ENCODE measurements at places on chromosomes 6 and 20. TPM values are rescaled to one million over a fixed set of nuclear protein-coding genes. Genes with fewer than 3 reads are reported as not detected.

THBD gene
- 0.11 TPM for total RNA-seq

CDH4 gene
- total RNA-seq = 5.7 TPM

IL17F gene
- total RNA-seq = not detected

ARMH2 gene
- not detected for total RNA-seq

MUCL3 gene
- total RNA-seq = not detected

PPP1R3G gene
- 1.6 TPM for total RNA-seq

PLA2G7 gene
- total RNA-seq = not detected

TMEM200A gene
- total RNA-seq = 73.0 TPM

SUPT3H gene
- 7.7 TPM for total RNA-seq

POU3F2 gene
- not detected for total RNA-seq

DNA sequence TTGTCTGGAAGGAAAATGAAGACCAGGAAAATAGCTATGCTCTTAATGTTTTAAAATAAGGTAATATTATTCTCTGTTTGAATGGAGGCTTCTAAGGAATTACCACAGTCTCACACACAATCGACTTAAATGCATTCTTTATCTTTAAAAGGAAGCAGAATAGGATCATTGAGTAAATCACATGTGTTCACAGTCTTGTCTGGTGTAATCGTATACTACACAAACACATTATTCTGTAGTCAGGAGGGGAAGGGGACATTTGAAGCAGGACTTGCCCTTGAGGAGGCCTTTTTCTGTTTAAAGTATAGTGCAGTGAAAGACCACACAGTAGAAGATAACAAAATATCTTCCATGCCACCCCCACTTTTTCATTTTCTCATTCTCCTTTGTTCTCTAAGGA lies 20.6 kb upstream of the REV3L start:
- peaks cover 13% of the 10 kb centered on the region for H3K36me3 ChIP-seq
- DNase-seq = no peak
- peaks cover 15% of the 10 kb centered on the region for H3K4me1 ChIP-seq
- H3K4me3 ChIP-seq = no peak overlapping the region
- no peaks in the 10 kb centered on the region for H3K27me3 ChIP-seq

DNA sequence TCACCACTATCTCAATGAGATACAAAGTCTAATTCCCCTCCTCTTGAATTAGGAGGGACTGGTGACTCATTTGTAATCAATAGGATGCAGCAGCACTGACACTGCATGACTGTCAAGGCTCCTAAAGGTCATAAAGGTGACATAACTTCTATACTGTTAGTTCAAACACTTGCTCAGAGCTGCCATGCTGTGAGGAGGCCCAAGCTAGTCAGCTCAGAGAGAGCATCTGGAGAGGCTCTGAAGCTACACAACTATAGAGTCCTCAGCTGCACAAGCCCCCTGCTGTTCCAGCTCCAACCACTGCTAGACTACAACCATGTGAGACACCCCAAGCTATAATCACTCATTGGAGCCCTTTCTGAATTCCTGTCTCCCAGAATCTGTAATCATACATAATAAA lies 17.0 kb upstream of the HEY2 start:
- no peak overlapping the region for H3K4me3 ChIP-seq
- no peak overlapping the region for H3K27ac ChIP-seq
- no peaks in the 10 kb centered on the region for H3K36me3 ChIP-seq
- no peak for DNase-seq

DNA sequence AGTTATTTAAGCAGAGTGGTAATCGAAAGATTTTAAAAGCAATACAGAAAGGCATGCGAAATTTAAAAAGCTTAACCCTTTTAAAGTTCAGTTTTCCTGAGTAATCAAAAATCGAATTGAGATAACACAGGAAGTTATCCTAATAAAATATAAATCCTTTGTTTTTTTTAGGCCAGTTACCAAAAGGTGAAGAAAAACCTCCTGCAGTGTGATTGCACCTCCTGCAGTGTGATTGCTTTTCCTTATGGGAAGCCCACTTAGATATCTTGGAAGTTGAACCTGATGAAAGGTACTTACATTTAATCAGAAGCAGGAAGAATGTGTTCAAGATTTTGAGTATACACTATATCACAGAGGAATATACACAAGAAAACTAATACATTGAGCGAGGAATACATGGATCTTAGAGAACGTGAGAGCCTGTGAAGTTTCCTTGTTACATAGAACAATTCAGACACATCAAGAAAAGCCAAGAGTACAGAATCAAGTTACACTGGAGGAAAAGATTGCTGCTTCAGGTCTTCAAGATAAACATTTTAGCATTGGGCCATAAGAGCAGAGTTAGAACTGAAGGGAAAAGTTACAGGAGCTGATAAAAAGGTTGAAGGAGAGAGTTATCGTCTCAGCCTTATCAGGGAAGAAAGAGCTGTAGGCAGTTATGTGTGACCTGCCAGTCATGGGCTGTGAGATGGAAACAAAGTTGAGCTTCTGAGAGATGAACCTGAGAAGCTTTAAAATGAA lies 7.7 kb upstream of the TMEM181 start:
- no peak overlapping the region for H3K27ac ChIP-seq
- no peak overlapping the region for H3K4me3 ChIP-seq
- H3K27me3 ChIP-seq = peaks cover 8% of the 10 kb centered on the region
- no peaks in the 10 kb centered on the region for H3K36me3 ChIP-seq
- no peaks in the 10 kb centered on the region for H3K4me1 ChIP-seq

GRCh38 chr20:21968486-21968885 lies 263.0 kb downstream of the PAX1 start:
- H3K27ac ChIP-seq = no peak overlapping the region
- no peaks in the 10 kb centered on the region for H3K27me3 ChIP-seq
- H3K36me3 ChIP-seq = no peaks in the 10 kb centered on the region
- no peaks in the 10 kb centered on the region for H3K4me1 ChIP-seq
- no peak overlapping the region for H3K4me3 ChIP-seq

GRCh38 chr20:11734431-11734830 lies 183.3 kb upstream of the BTBD3 start:
- H3K4me3 ChIP-seq = no peak overlapping the region
- no peak overlapping the region for H3K27ac ChIP-seq
- no peaks in the 10 kb centered on the region for H3K4me1 ChIP-seq
- peaks cover 8% of the 10 kb centered on the region for H3K27me3 ChIP-seq

- peak; percentile 40 for DNase-seq
- peaks cover 8% of the 10 kb centered on the region for H3K36me3 ChIP-seq
- H3K27ac ChIP-seq = no peak overlapping the region
Observed at GRCh38 chr6:100726666-100727065, 154.5 kb downstream of the ASCC3 start.

DNA sequence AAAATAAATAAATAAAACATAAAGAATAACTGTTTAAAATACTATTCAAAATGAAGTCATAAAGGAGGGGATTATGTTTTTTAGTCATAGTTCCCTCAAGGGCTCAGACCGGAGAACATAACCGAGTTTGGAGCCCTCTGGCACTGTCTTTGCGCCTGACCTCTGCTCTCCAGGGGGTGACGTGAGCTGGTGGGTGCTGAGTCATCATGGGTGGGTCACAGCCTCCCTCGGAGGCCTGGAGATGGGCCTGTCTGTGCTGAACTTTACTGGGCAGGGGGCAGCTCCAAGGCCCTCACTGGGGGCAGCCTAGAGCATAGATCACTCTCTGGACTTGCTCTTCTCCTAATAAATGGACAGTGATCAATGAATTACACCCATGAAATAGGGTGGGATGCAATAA lies 3.1 kb upstream of the MAVS start:
- H3K36me3 ChIP-seq = peaks cover 14% of the 10 kb centered on the region
- H3K4me3 ChIP-seq = no peak overlapping the region
- peaks cover 42% of the 10 kb centered on the region for H3K4me1 ChIP-seq
- peak overlapping the region; percentile 71 for H3K27ac ChIP-seq
- H3K27me3 ChIP-seq = no peaks in the 10 kb centered on the region

DNA sequence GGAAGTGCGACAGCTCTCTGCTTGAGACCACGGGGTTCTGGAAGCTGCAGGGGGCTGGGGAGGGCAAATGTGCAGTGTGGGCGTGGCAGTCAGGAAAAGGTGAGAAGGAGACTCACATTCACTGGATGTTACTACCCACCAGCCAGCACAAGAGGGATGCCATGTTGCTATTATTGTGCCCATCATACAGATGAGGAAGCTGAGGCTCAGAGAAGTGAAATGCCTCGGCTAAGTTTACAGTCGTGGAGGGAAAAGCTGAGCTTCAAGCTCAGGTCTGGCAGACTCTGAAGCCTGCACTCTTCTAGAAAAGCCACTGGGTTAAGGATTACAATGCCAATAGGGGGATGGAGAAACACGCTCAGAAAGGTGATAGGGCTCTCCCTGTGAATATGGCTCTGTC lies 34.4 kb downstream of the HNF4A start:
- H3K27ac ChIP-seq = no peak overlapping the region
- DNase-seq = no peak
- no peak overlapping the region for H3K4me3 ChIP-seq
- peaks cover 31% of the 10 kb centered on the region for H3K27me3 ChIP-seq

GRCh38 chr20:14740380-14740779 lies 403.0 kb upstream of the FLRT3 start:
- no peak overlapping the region for H3K27ac ChIP-seq
- H3K36me3 ChIP-seq = no peaks in the 10 kb centered on the region
- H3K4me3 ChIP-seq = no peak overlapping the region
- no peak for DNase-seq
- H3K4me1 ChIP-seq = no peaks in the 10 kb centered on the region

- H3K27me3 ChIP-seq = no peaks in the 10 kb centered on the region
- H3K4me3 ChIP-seq = peak overlapping the region; percentile 82
Observed at GRCh38 chr6:117829594-117830319, 77.3 kb upstream of the SLC35F1 start.

DNA sequence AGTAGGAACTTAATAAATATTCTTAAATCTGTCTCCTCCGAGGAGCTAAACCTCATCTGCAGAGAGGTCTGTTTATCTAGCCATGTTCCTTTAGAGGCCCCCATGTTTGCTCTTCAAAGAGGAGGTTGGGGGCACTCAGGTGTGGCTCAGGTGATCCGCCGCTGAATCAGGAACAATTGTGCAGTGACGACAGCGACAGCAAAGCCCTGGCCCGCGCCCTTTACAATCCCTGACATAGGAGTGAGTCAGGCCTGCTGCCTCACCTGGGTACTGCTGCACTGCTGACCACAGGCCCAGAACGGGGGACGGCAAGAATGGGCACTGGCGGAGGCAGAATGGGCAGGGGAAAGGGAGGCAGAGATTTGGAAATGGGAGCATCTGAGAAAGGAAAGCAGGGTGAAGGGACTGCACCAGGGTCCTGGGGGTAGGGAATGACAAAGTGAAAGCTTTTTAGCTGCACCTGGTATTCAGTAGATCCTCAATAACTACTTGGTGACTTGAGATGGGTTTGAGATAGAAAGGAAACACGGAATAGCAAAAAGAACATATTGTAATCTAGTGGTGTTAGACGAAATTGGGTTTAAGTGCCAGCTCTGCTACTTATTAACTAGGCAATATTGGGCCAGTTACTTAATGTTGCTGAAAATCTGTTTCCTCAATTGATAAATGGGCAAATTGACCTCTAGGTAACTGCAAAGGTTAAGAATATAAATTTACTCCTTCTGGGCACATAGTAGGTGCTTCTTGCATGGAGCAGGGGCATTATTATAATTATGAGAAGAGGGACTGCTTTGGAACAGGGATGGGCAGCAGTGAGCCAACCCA lies 5.4 kb upstream of the IER3 start:
- H3K4me3 ChIP-seq = no peak overlapping the region
- no peak for DNase-seq
- H3K4me1 ChIP-seq = peaks cover 85% of the 10 kb centered on the region
- no peaks in the 10 kb centered on the region for H3K27me3 ChIP-seq

DNA sequence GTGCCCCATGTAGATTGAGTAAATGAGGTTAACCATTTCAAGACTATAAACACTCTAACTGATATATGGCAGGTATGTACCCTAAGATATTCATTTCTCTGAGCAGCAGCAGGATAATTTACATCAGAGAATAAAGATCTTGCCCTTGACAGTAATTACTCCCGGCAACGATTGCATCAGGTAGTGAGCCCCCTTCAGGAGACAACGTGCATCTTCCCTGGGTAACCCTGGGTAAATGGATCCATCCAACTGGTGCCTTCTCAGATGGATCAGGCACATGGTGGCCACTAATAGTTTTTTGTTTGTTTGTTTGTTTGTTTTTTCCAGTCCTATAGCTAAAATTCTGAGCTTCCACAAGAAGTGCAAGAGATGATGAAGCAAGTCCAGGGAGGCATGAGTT lies 469.4 kb upstream of the SLC35B3 start:
- no peaks in the 10 kb centered on the region for H3K4me1 ChIP-seq
- no peaks in the 10 kb centered on the region for H3K36me3 ChIP-seq
- H3K27me3 ChIP-seq = peaks cover 2% of the 10 kb centered on the region
- no peak overlapping the region for H3K27ac ChIP-seq

GRCh38 chr20:16201191-16201590 lies 372.1 kb downstream of the KIF16B start:
- no peaks in the 10 kb centered on the region for H3K27me3 ChIP-seq
- H3K4me3 ChIP-seq = no peak overlapping the region
- no peaks in the 10 kb centered on the region for H3K36me3 ChIP-seq
- DNase-seq = no peak

- H3K36me3 ChIP-seq = no peaks in the 10 kb centered on the region
- H3K4me1 ChIP-seq = peaks cover 29% of the 10 kb centered on the region
- peak; percentile 73 for DNase-seq
- peaks cover 3% of the 10 kb centered on the region for H3K27me3 ChIP-seq
- peak within 1 kb of the TSS; percentile 94 for H3K4me3 ChIP-seq
Observed at GRCh38 chr6:84227434-84228197, at the start of gene CEP162. Gene CEP162, minus strand, starts transcription at chr6:84227643. Its CDS starts 1,250 bp downstream, at chr6:84226393.

DNA sequence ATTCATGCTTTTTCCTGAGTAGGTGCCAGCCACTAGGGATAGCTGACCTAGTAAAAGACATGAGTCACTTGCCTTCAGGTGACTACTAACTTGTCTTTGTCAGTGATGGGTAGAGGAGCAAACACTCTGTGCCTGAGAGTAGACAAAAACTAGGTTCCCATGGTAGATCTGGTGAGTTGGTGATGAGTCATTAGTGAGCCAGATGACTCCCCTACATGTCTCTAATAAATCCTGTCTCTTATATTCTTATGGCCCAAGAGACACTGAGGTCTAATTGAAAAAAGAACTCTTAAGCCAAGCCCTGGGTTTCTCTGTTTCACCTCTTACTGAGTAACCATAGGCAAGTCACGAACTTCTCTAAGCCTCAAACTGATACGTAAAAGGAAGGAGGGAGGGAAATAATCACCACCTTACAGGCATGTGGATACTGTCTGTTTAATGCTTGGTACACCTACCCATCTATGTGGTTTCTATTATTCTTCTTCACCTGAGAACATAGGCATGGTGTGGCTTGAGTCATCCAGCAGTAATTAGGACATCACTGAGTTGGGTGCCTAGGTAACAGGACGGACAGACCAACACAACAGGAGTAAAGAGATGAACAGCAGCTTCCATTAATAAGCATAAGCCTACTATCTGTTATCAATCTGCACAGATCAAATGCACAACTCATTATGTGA lies 20.3 kb downstream of the TTPAL start:
- H3K27me3 ChIP-seq = no peaks in the 10 kb centered on the region
- H3K4me1 ChIP-seq = peaks cover 86% of the 10 kb centered on the region
- peak; percentile 99 for DNase-seq
- peaks cover 67% of the 10 kb centered on the region for H3K36me3 ChIP-seq
- peak overlapping the region; percentile 100 for H3K27ac ChIP-seq
